ENCODE measurements at places on chromosomes 3 and 15.

DNA sequence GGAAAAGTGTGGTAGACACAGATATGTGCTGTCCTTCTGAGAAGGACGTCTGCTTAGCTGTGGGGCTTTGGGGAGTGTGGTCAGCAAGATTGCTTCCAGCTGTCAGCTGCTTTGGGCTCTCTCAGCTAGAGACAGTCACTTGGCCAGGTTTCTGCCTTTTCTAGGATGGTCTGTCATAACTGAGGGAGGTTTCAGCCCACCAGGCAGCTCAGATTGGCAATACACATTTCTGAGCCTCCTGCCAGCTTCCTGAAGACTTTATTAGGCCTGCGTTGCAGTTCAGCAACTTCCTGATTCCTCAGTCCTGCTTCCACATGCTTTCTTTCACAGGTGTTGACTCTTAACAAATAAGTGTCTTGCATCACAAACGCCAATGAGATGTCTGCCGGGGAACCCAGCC lies 286.5 kb downstream of the SQOR start:
- no peak for DNase-seq
- no peaks in the 10 kb centered on the region for H3K36me3 ChIP-seq
- H3K27me3 ChIP-seq: no peaks in the 10 kb centered on the region

DNA sequence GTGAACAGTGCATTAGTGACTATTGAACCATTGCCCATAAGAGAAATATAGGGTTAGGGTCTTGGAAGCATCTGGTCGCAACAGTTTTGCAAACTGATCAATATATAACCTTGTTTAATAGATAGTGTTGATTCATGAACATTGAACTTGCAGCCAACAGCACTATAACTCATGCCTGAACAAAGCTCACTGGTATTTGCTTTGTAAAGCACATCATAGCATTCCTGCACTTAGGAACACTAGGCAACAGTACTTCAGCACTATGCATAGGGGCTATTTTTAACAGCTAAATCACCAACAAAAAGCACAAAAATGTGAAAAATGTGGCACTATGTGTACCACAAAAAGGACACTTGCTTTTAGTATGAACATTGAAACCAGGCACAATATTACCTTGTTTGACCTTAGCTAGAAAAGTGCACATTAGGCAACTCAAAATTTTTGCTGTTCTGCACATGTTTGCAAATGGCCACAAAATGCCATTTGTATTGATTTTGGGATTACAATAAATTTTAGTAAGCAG lies 68.0 kb downstream of the OXNAD1 start:
- H3K4me3 ChIP-seq: no peak overlapping the region
- peaks cover 13% of the 10 kb centered on the region for H3K4me1 ChIP-seq
- H3K27me3 ChIP-seq: no peaks in the 10 kb centered on the region
- H3K36me3 ChIP-seq: peaks cover 65% of the 10 kb centered on the region
- DNase-seq: no peak
- H3K27ac ChIP-seq: no peak overlapping the region

GRCh38 chr3:195550723-195551122 lies 7.6 kb upstream of the PPP1R2 start:
- H3K27ac ChIP-seq: peak overlapping the region; percentile 95
- H3K4me1 ChIP-seq: peaks cover 63% of the 10 kb centered on the region
- no peaks in the 10 kb centered on the region for H3K27me3 ChIP-seq
- peak; percentile 38 for DNase-seq
- H3K36me3 ChIP-seq: peaks cover 4% of the 10 kb centered on the region
- peak overlapping the region; percentile 71 for H3K4me3 ChIP-seq

- no peak for DNase-seq
- peaks cover 2% of the 10 kb centered on the region for H3K4me1 ChIP-seq
- no peak overlapping the region for H3K4me3 ChIP-seq
- H3K27me3 ChIP-seq: peaks cover 73% of the 10 kb centered on the region
- no peaks in the 10 kb centered on the region for H3K36me3 ChIP-seq
- H3K27ac ChIP-seq: no peak overlapping the region
Measured at GRCh38 chr3:197466586-197467399, 89.0 kb downstream of the BDH1 start.

GRCh38 chr15:62392376-62392775 lies 227.3 kb upstream of the C2CD4B start:
- H3K27me3 ChIP-seq: peaks cover 25% of the 10 kb centered on the region
- no peak overlapping the region for H3K27ac ChIP-seq
- H3K4me1 ChIP-seq: peaks cover 23% of the 10 kb centered on the region
- H3K36me3 ChIP-seq: no peaks in the 10 kb centered on the region
- H3K4me3 ChIP-seq: peak overlapping the region; percentile 92

- H3K36me3 ChIP-seq: no peaks in the 10 kb centered on the region
- no peak overlapping the region for H3K4me3 ChIP-seq
- peaks cover 11% of the 10 kb centered on the region for H3K27me3 ChIP-seq
- no peak for DNase-seq
- no peak overlapping the region for H3K27ac ChIP-seq
Measured at GRCh38 chr15:52251144-52251860, 44.3 kb downstream of the MYO5C start.

GRCh38 chr15:67510597-67511190 lies 10.2 kb upstream of the C15orf61 start:
- H3K27ac ChIP-seq: no peak overlapping the region
- H3K4me1 ChIP-seq: peaks cover 3% of the 10 kb centered on the region
- H3K4me3 ChIP-seq: no peak overlapping the region
- H3K36me3 ChIP-seq: no peaks in the 10 kb centered on the region
- no peaks in the 10 kb centered on the region for H3K27me3 ChIP-seq

DNA sequence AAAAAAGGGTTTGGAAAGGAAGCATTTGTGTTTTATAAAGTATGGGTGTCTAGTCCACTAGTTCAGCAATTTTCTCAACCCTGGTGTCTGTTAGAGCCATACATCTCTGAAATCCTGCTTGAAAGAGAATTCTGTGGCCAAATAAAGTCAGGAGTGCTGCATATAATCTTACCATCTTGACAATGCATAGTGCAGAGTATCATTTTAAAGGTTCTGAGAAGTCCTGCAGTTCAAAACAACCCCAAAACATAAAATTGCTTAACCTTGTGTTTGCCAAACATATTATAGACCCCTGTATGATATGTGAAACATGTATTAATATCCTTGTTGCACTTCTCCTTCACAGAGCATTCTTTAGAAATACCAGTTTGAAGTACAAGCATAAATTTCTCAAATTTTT lies 191.3 kb downstream of the THSD4 start:
- H3K36me3 ChIP-seq: no peaks in the 10 kb centered on the region
- no peak for DNase-seq
- no peak overlapping the region for H3K4me3 ChIP-seq
- no peaks in the 10 kb centered on the region for H3K27me3 ChIP-seq
- H3K4me1 ChIP-seq: no peaks in the 10 kb centered on the region

DNA sequence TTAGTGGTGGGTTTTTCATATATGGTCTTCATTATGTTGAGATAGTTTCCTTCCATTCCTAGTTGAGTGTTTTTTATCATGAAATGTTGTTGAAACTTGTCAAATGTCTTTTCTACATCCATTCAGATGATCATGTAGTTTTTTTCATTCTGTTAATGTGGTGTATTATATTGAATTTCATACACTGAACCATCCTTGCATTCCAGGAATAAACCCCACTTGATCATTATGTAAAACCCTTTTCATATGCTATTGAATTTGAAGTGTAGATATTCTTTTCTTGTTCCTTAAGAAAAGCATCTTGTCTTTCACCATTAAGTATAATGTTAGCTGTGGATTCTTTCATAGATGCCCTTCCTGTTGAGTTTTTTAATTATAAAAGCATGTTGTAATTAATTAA lies 42.9 kb downstream of the PIAS1 start:
- H3K27ac ChIP-seq: no peak overlapping the region
- H3K27me3 ChIP-seq: no peaks in the 10 kb centered on the region
- no peak for DNase-seq
- H3K4me1 ChIP-seq: peaks cover 23% of the 10 kb centered on the region

GRCh38 chr15:99113547-99114271 lies 8.8 kb downstream of the SYNM start:
- no peak overlapping the region for H3K4me3 ChIP-seq
- H3K27ac ChIP-seq: no peak overlapping the region
- no peak for DNase-seq
- no peaks in the 10 kb centered on the region for H3K36me3 ChIP-seq

GRCh38 chr15:22939652-22940061 lies 40.5 kb downstream of the CYFIP1 start:
- H3K36me3 ChIP-seq: peaks cover 3% of the 10 kb centered on the region
- no peaks in the 10 kb centered on the region for H3K27me3 ChIP-seq
- no peak overlapping the region for H3K27ac ChIP-seq
- H3K4me1 ChIP-seq: peaks cover 8% of the 10 kb centered on the region

All from activated CD4-positive, alpha-beta memory T cell treated with anti-CD3 and anti-CD28 coated beads, Interleukin-2, amount 10 ng/mL, durations not matched to agents 7 days and 5 days (primary cell).